Stimulated activated CD4-positive, alpha-beta T cell treated with anti-CD3 and anti-CD28 coated beads, Interleukin-15, amount 100 ng/mL, for 24 hours (primary cell): ENCODE measurements at places on chromosomes 7 and 10.

DNA sequence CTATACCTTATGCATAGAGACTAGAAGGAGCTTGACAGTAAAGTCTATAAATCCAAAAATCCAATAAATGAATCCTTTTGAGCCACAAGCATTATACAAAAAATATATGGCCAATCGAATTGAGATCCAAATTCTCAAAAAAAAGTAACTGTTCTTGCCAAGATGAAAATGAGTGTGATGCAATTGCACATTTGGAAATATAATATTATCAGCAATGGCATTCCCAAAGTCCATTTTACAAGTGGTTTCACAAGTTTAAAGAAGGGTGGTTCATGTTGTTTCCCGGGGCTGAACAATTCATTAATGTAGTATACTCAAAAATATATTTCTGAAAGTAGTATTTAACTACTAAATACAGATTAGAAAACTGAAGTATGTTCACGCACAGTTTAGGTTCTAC is 7.3 kb downstream of the RP9 start:
- no peak for DNase-seq

DNA sequence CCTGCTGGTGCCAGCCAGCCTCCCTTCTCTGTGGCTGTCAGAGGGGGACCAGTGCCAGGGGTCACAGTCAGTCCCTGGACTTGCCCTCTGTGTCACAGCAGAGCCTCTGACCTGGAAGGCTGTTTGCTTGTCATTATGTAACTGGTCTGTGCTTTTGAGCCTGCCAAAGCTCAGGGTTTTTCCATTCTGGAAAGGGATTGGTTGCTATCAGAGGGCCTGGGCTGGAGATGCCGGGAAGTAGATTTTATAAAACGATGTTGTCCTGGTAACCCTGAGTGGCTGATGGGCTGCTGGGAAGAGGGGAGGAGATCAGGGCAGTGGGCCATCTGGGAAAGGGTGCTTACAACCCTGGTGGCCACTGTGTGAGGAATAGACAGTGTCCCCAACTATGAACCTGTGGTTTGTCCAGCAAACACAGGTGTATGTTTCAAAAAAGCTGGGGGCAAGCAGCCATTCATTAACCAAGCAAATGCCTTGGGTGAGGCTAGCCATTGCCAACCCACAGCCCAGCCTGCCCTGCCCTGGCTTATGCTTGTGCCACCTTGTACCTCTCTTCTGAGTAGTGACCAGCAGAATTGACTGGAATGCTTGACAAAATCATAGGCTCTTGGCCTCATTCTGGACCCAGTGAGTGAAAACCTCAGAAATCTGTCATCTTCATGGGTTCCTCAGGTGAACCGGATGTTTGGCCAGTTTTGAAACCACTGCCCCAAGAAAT is 21.6 kb downstream of the SFTPD start:
- DNase-seq, result no peak

- no peak for DNase-seq
These were observed 419.1 kb downstream of the ARL4A start for GRCh38 chr7:13106513-13106912.

DNA sequence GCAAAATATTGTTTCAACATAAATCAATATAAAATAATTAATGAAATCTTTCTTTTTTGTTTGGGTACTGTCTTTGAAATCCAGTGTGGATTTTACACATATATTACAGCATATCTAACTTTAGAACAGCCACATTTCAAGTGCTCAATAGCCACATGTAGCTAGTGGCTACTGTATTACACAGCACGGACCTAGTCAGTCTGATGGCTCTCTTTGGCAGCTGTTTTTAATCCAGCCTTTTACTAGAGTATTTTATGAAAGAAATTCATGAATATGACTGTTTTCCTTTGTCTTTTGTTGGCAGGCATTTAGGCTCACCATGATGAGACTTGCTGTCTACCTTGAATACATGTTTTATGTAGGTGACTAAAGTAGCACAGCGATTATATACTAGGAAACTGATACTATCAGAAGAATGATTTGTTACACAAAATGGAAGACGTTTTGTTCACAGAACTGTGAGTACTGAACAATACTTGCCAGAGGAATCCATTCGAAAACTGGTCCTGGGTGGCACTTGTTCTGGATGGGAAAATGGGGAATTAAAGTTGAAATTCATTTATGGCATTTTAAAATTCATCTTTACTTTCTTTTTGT is 386.7 kb downstream of the PHTF2 start:
- DNase-seq, result no peak

GRCh38 chr7:99943641-99944496 is 14.4 kb upstream of the GJC3 start:
- DNase-seq, result no peak

GRCh38 chr7:25259487-25260243 is 31.4 kb upstream of the NPVF start:
- DNase-seq, result peak; percentile 75

DNA sequence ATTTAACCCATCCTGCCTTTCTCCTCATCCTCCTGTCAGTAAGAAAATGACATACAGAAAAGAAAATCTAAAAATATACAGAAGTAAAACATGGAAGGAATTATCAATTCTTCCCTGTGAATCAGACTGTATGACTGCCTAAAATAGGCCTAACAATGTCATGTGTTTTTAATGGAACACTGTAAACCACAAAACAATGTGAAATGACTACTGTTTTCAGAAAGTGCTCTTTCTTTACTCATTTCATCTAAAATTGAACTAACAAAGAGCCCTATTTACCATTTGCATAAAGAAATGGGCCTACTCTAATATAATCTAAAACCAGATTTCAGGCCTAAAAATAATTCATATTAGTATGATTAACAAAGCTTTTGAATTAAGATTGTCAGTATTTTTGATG is 35.7 kb downstream of the SEMA3E start:
- DNase-seq, result no peak

GRCh38 chr10:24664991-24665390 is 58.7 kb downstream of the ARHGAP21 start:
- no peak for DNase-seq
